Thoracic aorta (tissue), 2 donors: ENCODE measurements at places on chromosomes 13 and 19. TPM values are rescaled to one million over a fixed set of nuclear protein-coding genes. Genes with fewer than 3 reads are reported as not detected.

DNA sequence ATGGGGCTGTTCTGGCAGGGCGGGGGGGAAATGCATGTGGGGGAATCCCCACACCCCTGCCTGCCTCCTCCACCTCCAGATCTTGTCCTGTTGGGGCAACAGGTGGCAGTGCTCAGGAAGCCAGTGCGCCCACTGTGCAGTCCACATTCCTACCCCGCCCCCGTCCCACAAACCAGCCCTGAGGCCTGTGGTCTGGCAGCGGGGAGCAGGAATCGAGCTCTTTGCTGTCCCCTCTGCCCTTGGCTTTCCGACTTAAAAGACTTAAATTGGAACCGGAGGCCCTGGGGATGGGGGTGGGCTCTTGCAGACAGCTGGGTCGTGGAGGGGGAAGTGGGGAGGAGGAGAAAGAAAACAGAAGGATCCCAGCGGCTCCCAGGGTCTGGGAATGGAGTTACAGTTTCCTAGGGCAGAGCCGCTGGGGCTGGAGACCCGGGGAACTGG lies 4.3 kb downstream of the NANOS3 start:
- DNase-seq: no peak

- DNase-seq: no peak
Observed at GRCh38 chr19:45322744-45323281, at the start of gene CKM. CKM (minus strand) TSS chr19:45322875; CDS start chr19:45319713, 3,162 bp downstream.

DNA sequence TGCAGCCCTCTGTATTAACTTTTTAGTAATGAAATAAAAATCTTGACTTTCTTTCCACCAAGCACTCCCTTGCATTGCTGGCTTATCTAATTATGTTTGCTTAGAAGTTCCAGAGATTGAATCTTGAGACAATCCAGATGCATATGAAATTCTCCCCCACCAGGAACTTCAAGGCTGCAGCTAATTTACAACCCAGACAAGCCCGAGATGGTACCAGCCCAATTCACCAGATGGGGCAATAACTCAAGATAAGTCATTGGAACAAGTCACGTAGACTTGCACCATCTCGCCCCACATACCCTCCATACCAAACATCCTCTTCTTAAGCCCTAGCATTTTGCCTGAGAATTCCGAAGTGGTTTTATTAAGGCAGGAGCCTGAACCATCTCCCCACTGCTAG lies 29.0 kb downstream of the UTP14C start:
- no peak for DNase-seq

DNA sequence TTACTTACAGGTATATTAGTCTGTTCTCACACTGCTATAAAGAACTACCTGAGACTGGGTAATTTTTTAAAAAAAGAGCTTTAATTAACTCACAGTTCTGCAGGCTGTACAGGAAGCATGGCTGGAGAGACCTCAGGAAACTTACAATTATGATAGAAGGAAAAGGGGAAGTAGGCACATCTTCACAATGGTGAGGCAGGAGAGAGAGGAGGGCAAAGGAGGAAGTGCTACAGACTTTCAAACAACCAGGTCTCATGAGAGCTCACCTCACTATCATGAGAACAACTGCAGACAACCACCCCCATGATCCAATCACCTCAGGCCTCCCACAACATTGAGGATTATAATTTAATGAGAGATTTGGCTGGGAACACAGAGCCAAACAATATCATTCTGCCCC lies 511.7 kb downstream of the SLITRK6 start:
- DNase-seq: no peak

- no peak for DNase-seq
Observed at GRCh38 chr19:28471731-28472510, 741.0 kb downstream of the UQCRFS1 start.

ZNF225 gene
- total RNA-seq: 8.3 TPM

GRCh38 chr19:2329501-2329916 lies 1.0 kb downstream of the SPPL2B start:
- no peak for DNase-seq

SELENOV gene
- not detected for total RNA-seq

- DNase-seq: peak; percentile 40
Observed at GRCh38 chr19:14366529-14366928, 14.7 kb upstream of the ADGRE5 start.

- no peak for DNase-seq
Observed at GRCh38 chr19:10654610-10655456, 687 bp downstream of the ILF3 start.
